ENCODE measurements at places on chromosomes 5 and 9.
A peak's percentile ranks its signal among the peaks of the same experiment; 100 is the strongest.

- DNase-seq = no peak
Observed at GRCh38 chr9:98654247-98654646, 54.5 kb downstream of the GABBR2 start.

GRCh38 chr9:114186605-114187289, 31.4 kb downstream of the COL27A1 start:
- DNase-seq = no peak

- no peak for DNase-seq
Observed at GRCh38 chr5:71680510-71680909, 38.6 kb upstream of the CARTPT start.

DNA sequence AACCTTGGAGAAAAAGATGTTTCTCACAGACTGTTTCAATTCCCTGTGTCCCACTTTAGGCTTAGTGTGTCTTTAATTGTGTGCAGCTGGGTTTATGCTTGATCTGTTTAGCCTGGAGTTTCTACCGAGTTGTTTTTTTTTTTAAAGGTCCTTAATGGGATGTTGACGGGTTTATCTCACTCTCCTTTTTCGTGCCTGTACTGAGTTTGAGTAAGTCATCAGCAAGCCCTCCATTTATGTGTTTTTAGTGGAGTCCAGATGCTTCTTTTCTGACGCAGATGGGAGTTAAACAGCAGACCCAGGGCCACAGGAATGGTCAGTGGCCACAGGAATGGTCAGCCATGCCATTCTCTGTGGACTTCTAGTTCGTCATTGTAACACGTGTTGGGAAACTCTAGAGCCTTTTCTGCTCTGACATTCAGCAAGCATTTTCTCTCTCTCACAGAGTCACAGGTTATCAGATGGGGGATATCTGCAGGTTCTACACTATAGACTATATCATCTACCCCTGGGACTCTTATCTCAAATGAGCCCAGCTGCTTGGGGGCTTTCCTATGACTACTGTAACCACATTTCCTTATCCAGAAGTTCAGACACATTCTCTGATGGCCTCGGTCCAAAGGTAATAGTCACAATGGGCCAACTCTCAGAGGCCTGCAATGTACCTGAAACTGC, 190.5 kb downstream of the TTLL11 start:
- DNase-seq = no peak

- DNase-seq = no peak
Observed at GRCh38 chr9:88179062-88179521, 40.8 kb upstream of the SPATA31C2 start.

DNA sequence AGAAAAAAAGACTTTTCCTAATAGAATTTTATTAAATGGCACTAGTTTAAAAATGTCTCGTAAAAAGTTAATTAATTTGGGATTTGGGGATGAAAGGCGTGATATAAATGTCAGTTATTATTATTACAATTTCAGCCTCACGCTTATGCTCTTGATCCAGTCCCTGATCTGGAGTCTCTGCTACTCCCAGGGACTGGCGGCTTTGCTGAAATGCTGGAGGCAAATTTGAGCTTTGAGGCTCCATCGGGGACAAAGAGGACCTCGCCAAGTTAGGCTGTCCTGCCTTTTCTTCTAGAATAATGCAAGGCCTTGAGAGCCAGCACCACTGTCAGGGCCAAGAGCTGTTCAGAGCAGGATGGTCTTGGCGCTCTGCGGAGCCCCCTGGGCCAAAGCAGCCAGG, 69.7 kb downstream of the ZNF618 start:
- DNase-seq = no peak

GRCh38 chr5:124842725-124843595, 96.5 kb upstream of the ZNF608 start:
- DNase-seq = no peak

DNA sequence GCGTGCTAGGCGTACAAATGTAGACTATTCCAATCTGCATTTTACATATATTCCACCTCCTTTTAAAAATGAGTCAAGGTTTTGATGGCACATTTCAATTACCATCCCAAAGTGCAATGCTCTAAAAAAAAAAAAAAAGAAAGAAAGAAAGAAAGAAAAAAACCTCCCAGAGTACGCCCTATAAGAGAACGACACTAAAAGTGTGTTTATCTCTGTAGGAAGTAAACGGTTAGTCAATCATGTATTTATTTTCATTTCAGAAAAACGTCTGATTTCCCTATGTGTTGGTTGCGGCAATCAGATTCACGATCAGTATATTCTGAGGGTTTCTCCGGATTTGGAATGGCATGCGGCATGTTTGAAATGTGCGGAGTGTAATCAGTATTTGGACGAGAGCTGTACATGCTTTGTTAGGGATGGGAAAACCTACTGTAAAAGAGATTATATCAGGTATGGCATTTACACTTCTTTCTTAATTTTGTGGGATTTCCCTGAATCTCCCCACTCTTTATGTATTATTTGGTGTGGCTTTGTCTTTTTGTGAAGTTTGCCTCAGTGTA, 1.1 kb downstream of the ISL1 start:
- DNase-seq = no peak

DNA sequence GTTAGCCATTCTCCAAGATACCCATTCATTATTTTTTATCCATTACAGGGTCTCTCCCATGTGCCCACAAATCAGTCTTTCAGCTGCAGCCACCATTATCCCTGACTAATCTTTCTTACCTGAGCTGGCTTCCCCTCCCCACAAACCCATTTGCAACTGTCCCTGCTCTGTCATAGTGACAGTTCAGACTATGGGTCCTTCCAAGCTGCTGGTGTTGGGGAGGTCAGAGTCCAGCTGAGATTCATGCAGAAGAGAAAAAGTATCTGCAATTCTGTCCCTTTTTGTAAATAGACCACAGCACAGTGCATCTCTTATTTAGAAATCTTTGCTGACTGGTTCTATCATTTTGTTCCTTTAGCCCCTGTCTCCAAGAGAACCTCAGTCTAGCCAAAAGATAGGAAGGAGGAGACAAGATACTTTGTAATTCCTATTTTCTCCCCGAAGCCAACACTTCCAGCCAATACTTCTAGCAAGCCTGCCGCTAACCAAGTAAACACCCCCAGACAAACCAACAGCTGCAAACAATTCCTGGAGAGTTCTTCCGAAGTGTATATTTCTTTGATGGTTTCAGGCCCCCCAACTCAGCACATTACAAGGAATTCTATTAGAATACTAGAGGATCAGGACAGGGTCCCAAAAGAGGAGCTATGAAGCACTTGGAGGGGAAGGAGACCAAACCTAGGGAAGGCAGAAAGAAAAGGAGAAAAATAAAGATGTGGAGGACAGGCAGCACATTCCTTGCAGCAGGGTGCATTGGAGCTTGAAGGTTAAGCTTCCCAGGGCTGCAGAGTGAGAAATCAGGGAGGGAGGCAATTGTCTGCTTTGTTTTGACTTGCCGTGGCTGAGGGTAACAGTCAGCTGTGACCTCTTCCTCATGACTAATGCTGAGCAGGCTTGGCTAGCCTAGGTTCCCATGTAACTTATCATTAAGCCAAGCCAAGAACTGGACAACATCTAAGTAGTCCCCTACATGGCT, 148.5 kb downstream of the SGCD start:
- peak; percentile 78 for DNase-seq

DNA sequence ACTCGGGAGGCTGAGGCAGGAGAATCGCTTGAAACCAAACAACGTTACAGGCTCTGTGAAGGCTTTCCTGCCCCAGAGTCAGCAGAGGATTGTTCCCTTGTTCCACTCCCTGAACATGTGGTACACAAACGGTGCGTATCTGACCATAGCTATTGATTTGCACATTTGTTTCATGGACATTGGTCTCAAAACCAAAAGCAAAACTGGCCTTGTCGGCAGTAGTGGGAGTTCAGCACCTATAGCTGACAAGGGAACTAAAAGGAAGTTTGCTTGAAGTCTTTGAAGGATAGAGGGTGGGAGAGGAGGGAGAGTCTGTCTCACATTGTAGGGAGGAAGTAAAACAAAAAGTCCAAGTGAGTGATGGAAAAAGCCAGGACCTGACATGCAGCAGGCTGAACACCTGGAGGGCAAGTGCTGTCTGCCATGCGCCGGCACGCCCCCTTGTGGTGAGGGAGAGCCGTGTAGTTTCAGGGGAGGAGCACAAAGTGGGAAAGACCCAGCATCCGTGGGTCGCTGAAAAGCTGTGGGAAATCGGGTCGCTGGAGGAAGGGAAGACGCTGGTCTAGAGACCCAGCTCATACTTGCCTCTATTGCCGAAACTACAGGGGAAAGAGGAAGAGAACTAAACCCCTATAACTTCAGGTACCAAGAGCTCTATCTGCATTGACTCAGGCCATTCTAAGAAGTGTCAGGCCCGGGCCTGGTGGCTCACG, 58.0 kb downstream of the RAD23B start:
- DNase-seq = peak; percentile 86

GRCh38 chr5:14678773-14679334, 14.3 kb downstream of the OTULIN start:
- DNase-seq = no peak

DNA sequence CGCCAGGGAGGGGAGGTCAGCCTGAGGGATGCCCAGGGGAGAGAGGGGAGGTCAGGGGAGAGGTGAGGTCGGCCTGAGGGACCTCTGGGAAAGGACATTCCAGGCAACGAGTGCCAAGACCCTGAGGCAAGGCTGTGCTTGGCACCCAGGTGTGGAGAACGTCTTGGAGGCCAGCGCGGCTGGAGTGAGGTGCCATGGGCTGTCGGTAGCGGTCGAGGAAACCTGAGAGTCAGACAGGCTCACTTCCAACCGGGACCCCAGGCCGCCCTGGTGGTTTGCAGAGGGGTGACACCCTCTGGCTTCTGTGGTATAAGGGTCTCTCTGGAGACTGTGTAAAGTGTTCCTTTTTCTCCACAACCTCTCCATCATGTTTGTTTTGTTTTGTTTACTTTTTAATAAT, 82.9 kb downstream of the CACNA1B start:
- DNase-seq = no peak

- DNase-seq = no peak
Observed at GRCh38 chr9:107288701-107289100, 5.6 kb downstream of the RAD23B start.

GRCh38 chr9:2128141-2128540, 113.0 kb downstream of the SMARCA2 start:
- no peak for DNase-seq

- DNase-seq = peak; percentile 53
Observed at GRCh38 chr9:101999441-101999840, 261.0 kb upstream of the GRIN3A start.

DNA sequence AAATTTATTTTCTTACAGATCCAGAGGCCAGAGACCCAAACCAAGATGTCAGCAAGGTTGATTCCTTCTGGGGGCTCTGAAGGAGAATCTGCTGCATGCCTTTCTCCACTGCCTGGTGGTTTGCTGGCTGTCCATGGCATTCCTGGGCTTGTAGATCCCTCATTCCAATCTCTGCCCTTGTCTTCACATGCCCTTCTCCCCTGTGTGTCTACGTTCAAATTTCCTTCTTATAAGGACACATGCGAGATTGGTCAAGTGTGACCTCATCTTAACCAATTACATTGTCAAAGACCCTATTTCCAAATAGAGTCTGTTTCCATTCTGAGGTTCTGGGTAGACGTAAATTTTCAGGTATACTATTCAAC, 84.5 kb upstream of the RAI14 start:
- DNase-seq = no peak
